Fibroblast of upper back skin (primary cell): ENCODE measurements at places on chromosomes 2 and 18.

GRCh38 chr2:196266351-196266750, 95.0 kb upstream of the STK17B start:
- DNase-seq = no peak

GRCh38 chr18:70194227-70194890, 11.1 kb downstream of the RTTN start:
- DNase-seq = no peak

DNA sequence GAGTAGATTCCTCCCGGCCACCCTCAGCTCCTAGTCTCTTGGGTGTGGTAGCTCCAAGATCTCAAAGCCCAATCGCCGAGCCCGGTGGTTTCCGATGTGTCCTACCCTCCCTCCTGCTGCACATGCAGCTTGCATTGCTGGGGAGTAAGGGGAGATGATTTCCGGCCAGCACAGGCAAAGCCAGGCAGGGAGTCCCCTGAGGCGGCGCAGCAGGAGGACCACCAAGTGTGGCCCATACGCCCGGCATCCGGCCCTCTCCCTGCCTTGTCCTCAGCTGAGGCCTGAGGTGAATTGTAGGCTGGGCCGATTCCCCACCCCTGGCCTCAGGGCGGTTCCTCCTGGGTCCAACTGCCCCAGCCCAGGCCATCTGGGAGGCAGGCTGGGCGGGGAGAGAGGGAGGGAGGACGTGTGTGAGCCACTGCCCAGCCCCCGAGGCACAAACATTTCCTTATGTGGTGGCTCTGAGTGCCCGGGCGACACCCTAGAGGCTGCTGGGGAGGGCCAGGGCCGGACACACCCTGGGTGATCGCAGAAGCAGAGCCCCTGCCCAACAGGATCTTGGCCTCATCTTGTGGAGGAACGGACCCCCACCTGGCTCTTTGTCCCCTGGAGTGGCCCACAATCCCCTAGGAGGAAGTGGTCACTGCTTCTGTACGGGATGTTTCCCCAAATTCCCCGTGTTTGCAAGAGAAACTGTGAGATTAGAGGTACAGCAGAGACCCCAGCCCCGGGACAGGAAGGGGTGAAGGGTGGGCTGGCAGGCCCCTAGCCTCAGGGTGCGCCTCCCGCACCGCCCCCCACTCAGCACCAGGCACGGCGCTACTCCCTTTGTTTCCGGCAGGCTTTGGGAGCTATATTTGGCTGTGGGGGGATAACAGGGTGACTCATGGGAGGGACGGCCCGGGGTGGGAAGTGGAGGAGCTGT, 41.9 kb upstream of the PTMA start:
- peak; percentile 94 for DNase-seq

DNA sequence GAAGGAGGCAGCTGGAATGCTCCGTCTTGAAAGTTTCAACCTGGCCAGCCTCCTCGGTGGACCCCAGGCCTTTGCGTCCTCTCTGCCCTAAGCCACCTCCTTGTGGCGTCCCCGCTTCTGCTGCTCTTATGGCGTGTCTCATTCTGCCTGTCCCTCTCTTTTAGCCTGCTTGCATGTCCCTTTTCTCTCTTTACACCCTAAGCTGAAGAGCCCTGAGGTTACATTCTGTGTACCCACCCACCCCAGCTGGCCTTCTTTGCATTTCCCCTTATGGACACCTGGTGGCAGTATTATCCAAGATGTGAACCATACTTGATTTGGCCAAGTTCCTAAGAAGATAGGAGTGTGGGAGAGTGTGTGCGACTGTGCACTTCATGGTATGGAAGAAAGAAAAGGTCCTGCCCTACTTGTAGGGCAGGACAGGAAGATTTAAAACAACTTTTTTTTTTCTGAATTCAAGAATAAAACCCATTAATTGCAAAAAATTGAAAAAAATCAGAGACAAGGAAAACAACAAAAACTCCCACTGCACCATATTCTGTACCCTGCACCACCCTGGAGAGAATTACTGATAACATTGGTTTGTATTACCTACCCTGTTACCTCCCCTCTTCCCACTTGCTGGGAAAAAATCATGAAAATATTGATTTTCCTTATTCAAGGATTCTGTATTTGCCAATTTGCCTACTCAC, 77.4 kb downstream of the DYSF start:
- DNase-seq = peak; percentile 40

GRCh38 chr2:121483846-121484245, 46.8 kb upstream of the RNU4ATAC start:
- DNase-seq = no peak

DNA sequence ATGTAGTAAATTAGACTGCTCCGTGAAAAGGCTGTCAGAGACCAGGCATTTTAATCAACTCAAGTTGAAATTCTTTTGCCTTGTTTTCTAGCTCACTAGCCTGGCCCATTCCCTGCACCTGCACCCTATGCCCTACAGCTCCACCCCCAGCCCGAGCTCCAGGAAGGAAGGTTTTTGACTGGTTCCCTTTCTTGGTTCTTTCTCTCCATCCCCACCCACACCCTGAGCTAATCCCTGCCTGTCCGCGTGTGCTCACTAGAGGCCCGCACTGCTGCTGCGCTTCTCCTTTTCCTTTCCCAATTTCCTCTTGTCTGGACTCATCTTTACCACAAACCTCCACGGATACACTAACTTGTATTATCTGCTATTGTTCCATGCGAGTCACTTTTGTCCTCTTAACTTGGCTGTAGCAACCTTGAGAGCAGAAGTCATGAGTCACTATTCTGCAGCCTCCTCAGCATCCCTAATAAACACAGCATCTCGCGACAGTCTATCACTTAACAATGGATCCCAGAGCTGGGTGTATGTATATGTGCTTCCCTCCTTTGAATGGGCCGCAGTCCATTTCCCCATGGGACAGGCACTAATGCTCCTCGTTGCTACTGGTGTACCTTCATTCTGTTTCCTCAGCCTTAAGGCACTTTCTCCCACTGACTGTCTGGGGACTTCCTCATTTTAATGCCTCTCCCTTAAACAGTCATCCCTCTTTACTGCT, 36.5 kb downstream of the COLEC12 start:
- peak; percentile 43 for DNase-seq

DNA sequence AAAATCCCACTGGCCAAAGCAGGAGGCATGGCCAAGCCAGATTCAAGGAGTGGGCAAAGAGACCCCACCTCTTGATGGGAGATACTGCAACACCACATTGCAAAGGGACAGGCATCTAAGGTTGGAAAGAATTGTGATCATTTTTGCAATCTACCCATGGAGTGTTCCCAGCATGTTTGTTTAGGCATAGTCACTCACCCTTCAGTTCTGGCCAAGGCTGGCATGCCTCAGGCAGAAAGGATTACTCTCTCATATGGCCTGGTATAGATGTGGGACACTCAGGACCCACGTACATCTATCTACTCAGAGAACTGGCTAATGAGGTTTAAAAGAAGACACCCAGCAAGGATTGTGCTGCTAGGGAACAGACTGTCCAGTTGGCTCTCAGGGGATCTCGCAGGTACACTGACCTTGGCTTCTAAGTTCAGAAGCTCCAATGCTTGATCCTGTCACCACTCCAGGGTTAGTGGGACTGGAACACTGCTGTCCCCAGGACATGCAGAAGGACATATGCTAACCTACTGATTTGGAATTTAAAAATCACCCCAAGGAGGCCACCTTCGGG, 183.7 kb downstream of the KLHL29 start:
- no peak for DNase-seq

- DNase-seq = no peak
Measured at GRCh38 chr18:37502036-37502435, 63.6 kb downstream of the CELF4 start.

GRCh38 chr2:218991674-218992168, 1.5 kb downstream of the CRYBA2 start:
- DNase-seq = peak; percentile 25

- DNase-seq = no peak
Measured at GRCh38 chr18:44876024-44876423, 195.3 kb downstream of the SETBP1 start.

DNA sequence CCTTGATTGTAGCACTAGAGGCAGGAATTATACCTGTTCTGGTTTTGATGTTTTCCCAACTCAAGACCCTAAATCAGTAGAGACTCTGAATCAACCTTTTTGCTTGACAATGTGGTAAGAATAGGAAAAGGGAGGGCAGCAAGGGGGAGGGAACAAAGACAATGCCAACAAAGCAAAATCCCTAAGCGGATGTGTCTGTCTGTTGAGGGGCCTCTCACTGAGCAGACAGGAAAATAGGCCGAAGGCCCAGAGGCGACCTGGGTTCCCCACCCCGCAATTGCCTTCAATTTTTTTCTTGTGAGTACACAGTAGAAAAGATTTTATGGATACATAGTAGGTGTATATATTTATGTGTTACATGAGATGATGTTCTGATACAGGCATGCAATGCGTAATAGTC, 75.6 kb downstream of the MAP4K4 start:
- no peak for DNase-seq

GRCh38 chr18:10442551-10442971, 11.9 kb upstream of the APCDD1 start:
- DNase-seq = no peak

DNA sequence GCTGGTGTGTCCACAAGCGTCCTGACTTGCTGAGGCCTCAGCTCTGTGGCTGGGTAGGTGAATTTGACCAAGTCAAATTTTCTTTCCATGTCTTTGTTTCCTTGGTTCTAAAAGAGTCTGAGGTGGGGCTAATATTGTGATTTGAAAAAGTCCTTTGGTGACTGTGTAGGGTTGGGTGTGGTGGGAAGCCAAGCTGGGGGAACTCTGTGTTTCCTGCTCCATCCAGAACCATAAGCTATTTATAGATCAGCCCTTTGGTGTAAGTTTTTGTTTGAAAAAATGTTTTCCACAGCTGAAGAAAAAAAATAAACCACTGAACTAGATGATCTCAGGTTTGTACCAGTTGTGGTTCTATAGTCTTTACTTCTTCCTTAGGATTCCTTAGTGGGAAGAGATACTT, 462.7 kb downstream of the TGIF1 start:
- DNase-seq = no peak

DNA sequence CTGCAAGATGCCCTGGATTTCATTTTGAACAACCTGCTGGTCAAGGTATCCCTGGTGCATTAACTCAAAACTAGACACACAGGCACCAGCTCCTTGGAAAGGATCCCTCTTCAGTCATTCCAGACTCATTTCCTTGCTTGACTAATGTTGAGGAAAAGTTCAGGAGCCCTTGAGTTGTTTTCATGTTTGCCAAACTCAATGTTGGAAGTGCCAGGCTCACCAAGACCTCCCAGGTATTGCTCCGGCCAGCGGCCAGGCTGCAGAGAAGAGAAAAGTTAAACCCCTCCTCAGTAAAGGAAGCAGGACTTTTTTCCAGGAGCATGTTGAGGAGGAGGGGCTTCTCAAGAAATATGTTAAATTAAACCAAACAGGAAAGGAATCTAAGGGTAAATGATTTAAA, 42.7 kb downstream of the TGIF1 start:
- no peak for DNase-seq

DNA sequence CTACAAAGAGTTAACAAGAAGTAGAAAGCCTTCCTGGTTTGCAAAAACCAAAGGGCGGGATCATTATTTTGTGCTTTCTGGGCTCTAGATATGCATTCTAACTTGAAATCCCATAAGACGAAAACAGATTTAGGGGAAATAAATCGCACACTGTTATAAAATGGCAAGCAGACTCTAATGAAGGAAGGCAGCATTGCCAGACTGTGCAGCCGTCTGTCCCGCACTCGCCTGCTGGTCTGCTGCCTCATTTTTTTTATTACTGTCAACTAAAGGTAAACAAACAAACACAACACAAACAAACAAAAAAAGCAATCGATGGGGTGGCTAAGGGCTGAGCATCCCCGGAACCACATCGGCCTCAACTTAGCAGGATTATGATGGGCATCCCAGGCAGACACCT, 24.4 kb downstream of the ZNF521 start:
- no peak for DNase-seq

DNA sequence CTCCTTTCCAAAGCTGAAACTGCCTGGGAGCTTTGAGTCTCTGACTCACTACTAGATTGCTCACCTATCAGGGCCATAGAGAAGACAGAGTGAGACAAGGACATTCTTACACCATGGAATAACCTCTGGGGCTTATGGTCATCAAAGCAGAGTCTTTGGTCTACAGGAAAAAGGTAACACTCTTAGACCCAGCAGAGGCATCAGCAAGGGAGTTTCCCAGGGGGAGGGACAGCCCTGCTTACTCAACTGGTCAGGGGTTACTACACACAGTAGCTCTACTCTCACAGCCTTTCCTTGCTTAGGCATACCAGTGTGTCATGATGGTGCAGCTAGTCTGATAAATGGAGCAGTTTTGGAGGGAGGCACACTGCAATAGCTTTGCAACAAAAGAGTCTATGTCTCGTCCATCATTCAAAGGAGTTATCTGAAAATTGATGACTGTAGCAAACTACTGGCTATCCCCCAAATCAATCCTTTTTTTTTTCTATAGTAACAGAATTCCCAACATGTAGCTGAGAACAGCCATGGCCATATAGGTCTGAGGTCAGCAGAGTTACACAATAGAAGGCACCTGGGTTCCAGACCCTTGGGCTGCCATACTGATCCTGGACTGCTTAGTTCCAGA, 22.4 kb upstream of the CD28 start:
- DNase-seq = peak; percentile 65

GRCh38 chr2:209380293-209380692, 43.6 kb upstream of the MAP2 start:
- DNase-seq = no peak

DNA sequence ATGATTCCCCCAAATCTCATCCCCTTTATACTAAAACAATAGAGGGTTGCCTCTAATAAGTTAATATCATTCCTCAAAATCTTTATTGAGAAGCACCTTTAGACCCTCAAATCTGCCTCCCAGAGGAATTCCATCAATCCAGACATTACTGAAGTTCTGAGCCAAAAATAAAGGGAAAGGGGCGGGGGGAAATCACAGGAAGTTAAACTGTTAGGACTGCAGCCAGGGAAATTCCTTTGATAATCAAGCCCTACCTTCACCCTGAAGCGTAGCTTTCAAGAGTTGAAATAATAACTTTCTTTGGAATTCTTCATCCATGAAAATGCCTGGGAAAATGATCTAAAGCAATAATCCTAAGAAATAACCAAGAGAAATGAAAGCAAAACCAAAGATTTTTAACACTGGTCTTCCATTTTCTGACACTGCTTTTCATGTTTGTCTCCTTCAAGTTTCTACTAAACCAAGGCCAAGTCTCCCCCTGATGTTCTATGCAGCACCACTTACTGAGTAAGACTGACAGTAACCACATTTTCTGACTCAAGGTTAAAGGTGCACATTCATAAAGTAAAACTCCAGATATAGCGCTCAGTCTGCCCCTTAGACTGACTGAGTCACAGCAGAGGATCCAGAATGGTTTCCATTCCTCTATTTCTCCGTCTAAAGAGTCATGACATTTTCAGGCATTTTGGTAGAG, 78.2 kb downstream of the TCF4 start:
- peak; percentile 95 for DNase-seq

DNA sequence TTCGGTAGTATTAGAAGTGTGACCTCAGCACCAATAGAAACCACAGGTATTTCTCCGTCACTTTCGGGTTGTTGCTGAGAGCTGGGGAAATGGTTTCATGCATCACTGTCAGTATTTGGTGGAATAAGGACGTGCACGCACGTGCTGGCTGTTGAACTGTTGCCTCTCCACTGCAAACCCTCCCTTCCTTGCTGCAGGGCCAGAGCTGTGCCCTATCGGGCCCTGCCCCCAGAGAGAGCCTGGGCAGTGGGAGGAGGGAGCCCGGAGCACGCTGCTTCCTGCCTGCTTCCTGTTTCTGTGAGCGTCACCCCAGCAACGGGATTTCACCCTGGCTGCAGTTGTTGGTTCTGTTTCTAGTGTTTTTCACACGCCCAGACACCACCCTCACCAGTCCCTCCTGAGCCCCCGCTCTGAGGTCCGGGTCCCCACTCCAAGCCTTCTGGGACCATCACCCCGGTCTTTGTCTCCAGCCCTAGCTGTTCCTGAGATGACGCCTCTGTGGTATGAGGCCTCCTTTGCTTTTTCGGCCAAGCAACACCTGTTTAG, 47.4 kb downstream of the LRRFIP1 start:
- peak; percentile 55 for DNase-seq
